ENCODE measurements at places on chromosomes 5 and 9.

GRCh38 chr9:79817438-79818004 lies 245.8 kb downstream of the TLE4 start:
- no peak for DNase-seq

- DNase-seq: no peak
Observed at GRCh38 chr5:83406906-83407305, 64.6 kb upstream of the VCAN start.

DNA sequence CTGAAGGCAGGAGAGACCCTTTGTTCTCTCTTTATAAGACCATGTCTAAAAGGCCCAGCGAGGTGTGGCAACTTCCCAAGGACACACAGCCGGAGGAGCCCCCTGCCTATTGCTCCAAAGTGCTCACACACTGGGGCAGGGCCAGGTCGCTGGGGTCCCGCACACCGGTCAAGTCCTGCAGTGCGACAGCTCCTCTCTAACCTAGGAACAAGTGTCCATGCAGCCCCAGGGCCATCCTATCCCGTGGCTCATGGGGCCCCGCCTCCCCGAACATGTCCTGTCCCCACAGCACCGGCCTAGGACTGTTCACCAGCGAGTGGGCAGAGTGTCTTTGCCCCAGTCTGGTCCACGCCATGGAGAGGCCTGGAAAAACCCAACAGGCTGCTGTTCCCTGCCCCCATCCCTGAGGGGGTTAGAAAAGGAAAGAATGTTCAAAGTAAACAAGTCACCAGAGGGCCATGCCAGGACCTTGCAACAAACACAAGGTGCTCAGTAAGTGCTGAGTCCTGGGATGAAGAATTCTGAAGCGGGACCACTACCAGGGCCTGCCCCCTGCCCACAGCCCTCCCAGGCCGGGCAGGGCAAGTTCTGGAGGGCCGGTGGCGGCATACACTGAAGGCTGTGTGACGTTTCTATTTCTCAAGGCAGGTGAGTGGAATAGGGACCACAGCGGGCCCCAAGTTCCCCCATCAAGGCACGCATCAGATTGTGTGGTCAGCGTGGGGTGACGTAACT lies 938 bp downstream of the NINJ1 start:
- DNase-seq: peak; percentile 61

DNA sequence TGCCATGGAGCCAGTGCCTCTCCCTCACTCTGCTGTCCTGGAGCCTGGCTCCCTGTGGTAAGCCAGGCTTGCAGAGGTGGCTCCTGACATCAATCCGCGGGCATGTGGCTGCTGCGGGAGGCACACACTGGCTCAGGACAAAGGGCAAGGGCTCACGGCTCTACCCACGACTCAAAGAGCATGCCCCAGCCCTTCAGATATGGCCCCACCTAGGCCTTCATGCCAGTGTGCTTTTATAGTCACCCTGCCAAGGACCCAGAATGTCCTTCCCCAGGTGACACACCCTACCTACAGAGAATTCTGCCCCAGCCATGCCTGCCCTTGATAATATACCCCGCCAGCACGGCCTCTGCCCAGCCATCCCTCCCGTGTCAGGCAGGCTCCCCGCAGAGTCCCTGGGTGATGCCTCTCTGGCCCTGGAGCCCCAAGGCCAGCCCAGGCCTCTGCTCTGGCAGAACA lies 1.6 kb downstream of the MGAT4B start:
- no peak for DNase-seq

GRCh38 chr9:90958328-90958727 lies 156.7 kb downstream of the SYK start:
- no peak for DNase-seq

- DNase-seq: no peak
Observed at GRCh38 chr9:98008764-98009163, 25.6 kb downstream of the ANP32B start.

- peak; percentile 61 for DNase-seq
Observed at GRCh38 chr5:138032028-138032571, 779 bp downstream of the FAM13B start.

DNA sequence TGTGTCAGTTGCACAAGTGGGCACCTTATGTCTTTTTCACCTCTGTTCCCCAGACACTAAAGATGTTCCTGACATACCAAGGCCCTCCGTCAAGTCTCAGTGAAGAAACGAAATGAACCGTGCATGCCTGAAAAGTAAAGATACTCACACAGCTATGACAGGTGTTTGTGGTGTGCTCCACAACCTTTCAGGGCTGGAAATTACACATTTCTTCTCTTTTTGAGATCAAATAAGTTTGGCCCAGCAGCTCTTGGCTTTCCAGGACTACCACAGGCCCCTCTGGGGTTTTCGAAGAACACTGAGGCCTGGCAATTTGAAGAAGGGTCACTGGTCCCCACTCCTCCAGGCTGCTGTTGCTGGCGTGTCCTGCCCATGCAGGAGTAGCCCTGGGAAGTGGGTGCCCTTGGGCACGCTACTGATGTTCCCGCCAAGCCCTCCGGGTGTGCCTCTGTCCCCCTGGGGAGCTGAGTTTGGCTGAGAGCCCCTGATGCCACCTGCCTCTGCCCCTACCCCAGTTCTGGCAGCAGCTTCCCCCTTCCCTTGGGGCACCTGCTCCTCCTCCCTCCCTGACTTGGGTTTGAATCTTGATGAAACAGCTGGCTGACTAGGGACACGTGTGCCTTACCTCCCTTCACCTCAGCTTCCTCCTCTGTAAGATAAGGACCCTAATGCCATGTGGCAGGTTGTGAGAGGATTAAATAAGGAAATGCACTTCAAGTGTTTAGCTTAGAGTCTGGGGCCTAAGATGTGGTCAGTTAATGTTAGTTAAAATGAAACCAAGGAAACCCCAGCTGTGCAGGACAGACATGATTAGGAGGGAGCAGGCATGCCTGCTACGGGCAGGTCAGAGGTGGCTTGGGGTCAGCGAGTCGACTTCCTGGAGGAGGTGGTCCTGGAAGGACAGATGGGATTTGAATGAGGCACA lies 49.1 kb upstream of the GADD45G start:
- no peak for DNase-seq

GRCh38 chr9:127104581-127105311 lies 17.7 kb downstream of the ANGPTL2 start:
- DNase-seq: no peak

DNA sequence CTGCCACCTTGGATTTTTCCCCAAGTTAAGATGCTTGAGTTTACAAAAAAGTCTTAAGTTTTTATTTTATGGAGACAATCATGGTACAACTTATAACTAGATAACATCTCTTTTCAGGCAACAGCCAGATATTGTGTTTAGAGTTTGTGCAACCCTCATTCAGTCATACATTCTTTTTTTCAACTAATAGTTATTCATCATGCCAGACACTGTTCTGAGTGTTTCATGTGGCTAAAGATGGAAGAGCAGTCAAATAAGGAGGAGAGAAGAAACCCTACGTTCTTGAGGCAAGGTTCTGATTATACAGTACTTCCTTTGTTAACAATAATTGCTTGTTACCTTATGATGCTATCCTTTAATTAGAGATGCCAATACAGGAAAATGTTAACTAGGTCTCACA lies 42.1 kb upstream of the ZNF462 start:
- no peak for DNase-seq

- no peak for DNase-seq
Observed at GRCh38 chr9:98552331-98552730, 156.4 kb downstream of the GABBR2 start.

DNA sequence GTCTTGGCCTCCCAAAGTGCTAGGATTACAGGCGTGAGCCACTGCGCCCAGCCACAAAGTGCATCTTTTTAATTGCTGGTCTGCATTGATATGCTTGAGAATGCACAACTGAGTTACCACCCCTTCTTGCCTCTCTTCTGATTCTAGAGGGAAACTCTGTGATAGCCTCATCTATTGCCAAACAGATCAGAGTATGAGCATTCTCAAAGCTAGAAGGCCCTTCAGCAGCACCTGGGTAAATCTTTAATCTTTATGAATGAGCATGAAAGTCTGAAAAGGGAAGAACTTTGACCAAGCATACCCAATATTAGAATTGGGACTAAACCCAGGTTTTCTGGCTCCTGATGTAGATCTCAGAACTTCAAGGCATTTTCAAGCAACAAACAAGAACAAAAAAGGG lies 298.3 kb upstream of the TNC start:
- DNase-seq: no peak

DNA sequence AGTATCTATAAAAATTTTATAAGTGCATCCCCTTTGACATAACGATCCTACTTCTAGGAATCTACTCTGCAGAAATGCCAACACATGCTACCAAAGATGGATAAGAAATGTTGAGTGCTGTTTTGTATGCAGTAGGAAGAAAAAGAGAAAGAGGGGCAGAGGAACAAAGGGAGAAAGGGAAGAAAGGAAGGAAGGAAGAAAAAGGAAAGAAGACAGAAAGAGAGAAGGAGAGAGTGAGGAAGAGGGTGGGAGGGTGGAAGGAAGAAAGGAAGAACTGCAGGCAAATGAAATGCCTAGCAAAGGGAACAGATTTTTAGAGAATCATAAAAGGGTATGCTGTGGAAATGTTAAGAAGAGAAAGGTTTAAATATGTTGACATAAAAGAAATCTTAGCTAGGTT lies 48.5 kb upstream of the ALDOB start:
- DNase-seq: no peak

- peak; percentile 11 for DNase-seq
Observed at GRCh38 chr5:125424402-125425141, 678.1 kb upstream of the ZNF608 start.

DNA sequence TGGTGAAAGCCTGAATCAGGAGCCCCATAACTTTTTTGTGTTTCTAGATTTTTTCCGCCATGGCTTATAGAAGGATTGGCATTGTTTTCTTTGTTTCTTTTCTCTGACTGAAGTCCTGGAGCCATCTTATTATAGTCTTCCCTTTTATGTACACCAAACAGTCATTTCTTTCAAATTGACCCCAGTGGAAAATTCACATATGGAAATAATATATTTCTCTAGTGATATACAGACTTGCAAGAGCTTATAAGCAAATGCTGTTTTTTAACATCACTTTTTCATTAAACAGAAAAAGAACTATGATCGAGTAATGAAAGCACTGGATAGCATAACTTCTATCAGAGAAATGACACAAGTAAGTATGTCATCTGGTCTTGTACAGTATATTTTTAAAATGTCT lies 155.6 kb downstream of the PARP8 start:
- no peak for DNase-seq

- DNase-seq: no peak
Observed at GRCh38 chr9:33248606-33249005, 8.6 kb downstream of the SPINK4 start.

DNA sequence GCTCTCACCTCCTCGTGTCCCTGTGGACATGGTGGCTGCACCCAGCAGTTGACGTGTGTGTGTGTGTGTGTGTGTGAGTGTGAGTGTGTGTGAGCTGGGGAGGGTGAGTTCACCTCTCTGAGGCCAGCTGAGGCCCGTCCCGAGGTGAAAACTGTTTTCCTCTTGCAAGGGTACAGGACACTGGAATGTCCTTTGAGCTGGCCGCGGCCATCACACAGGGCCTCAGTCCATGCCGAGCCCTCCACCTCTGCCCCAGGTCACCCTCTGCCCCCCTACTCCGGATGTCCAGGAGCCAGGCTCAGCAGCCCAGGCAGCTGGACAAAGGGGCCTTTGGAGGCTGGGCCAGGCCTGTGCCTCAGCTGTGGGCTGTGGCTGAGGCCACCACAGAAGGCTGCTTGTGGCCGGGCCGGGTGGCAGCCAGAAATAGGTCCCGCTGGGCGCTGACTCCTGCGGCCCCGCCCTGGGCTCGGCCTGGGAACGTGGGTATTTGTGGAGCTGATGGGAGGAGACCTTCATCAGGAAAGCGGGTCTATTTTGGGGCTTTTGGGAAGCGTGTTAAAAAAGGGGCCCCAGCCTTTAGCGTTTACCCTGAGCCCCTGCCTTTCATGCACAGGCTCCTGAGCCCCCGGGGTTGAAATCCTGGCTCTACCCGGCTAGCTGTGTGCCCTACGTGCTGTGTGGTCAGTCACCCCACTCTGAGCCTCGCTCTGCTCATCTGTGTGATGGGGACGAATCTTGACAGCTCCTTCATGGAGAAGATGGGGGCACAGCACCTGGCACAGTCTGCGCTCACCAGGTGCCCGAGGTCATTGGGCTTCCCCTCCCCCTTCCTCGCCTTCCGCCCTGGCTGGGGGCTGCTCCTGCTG lies 75.1 kb upstream of the IER5L start:
- peak; percentile 68 for DNase-seq

DNA sequence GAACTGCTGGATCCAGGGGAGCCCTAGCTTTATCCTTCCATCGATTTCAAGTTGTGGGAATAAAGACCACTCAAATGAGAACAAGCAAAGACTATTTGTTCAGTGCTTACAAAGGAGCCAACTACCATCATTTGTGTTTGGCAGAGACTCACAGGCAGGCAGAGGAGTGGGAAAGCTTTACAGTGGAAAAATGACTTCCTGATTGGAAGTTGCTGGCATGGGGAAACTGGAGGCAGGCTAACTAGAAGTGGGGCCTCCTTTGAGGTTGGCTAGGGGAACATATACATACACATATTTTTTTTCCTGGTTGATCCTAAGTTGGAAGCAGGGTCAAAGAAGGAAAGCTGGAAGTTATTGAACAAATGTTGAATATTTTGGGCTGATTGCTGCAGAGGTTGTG lies 121.7 kb downstream of the ACTBL2 start:
- no peak for DNase-seq

GRCh38 chr9:127390563-127390962 lies 6.4 kb upstream of the SLC2A8 start:
- no peak for DNase-seq

DNA sequence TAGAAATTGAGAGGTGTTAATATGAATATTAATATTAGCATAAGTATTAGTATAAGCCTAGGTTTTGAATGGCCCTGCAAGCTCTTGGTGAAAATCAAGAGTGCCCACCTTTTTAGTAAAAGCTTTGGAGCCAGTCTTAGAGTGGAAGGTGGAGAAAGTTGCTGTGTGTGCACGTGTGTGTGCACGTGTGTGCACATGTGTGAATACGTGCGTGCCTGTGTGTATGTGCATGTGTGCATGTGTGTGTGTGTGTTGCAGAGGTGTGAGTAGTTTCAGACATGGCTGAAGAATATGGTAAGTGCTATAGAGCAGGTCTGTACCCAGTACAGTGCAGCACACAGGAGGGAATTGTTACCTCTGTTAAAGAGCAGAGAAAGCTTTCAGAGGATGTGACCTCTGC lies 74.3 kb downstream of the BOD1 start:
- DNase-seq: no peak

DNA sequence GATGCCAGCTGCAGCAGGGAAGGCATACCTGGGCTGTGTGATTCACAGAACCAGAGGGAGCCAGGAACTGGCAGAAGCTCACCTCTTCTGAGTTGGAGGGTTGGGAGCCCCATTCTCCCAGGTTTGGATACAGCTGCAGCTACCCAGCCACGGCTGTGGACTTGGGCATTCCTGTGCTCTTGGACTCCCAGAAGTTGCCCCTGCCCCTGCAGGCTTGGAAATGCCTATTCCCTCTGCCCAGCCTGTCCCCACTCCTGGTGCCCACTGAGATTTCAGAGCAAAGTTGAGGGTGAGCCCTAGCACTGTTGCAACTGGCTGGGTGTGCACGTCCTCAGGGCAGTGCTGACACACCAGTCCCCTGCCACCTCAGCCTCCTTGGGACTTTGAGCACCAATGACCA lies 489.7 kb downstream of the SLCO4C1 start:
- DNase-seq: no peak

- DNase-seq: no peak
Observed at GRCh38 chr5:61991430-61991829, 314.6 kb upstream of the KIF2A start.

- DNase-seq: no peak
Observed at GRCh38 chr5:170630226-170630625, 126.4 kb downstream of the KCNIP1 start.

GRCh38 chr5:150675069-150675468 lies 14.0 kb downstream of the MYOZ3 start:
- no peak for DNase-seq
